NCI-H1930 (cell line): ENCODE measurements at places on chromosomes 7 and 10.

- no peak for DNase-seq
Measured at GRCh38 chr7:154986200-154986945, 16.6 kb downstream of the PAXIP1 start.

- peak; percentile 42 for DNase-seq
Measured at GRCh38 chr7:37287131-37287855, 161.4 kb downstream of the ELMO1 start.

GRCh38 chr10:1609648-1609970 is 127.7 kb downstream of the ADARB2 start:
- DNase-seq = no peak

- no peak for DNase-seq
Measured at GRCh38 chr7:39172137-39172536, 194.4 kb downstream of the POU6F2 start.

- DNase-seq = no peak
Measured at GRCh38 chr7:127154101-127154500, 98.6 kb downstream of the GRM8 start.

DNA sequence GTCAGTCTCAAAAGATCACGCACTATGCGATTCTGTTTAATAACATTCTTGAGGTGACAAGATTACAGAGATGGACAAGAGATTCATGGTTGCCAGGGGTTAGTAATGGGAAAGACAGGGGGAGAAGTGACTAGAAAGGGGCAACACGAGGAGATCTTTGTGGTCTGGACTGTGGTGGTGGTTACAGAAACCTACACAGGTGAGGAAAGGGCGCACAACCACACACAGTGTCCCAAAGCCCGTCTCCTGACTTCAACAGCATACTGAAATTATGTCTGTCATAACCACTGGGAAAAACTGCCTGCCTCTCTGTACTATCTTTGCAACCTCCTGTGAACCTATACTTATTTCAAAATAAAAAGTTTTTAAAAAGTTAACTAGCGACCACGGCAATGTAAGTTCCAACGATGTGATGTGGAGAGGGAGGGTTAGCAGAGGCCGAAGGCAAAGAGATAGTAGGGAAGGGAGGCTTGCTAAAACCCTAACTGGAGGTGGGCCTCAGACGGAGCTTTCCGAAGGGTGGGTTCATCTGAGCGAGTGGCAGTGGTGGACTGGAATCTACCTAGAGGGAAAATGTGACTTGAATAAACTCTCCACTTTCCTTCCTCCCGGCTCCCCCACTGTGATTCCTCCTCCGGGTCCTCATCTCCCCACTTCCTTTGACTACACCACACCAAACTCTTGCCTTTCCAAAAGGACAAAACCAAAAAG is 43.7 kb downstream of the GNA12 start:
- DNase-seq = no peak

- no peak for DNase-seq
Measured at GRCh38 chr7:128299109-128299607, 44.5 kb downstream of the RBM28 start.

- no peak for DNase-seq
Measured at GRCh38 chr10:17181110-17181509, 20.4 kb downstream of the TRDMT1 start.

GRCh38 chr7:129522088-129522970 is 20.0 kb downstream of the SMKR1 start:
- DNase-seq = no peak

DNA sequence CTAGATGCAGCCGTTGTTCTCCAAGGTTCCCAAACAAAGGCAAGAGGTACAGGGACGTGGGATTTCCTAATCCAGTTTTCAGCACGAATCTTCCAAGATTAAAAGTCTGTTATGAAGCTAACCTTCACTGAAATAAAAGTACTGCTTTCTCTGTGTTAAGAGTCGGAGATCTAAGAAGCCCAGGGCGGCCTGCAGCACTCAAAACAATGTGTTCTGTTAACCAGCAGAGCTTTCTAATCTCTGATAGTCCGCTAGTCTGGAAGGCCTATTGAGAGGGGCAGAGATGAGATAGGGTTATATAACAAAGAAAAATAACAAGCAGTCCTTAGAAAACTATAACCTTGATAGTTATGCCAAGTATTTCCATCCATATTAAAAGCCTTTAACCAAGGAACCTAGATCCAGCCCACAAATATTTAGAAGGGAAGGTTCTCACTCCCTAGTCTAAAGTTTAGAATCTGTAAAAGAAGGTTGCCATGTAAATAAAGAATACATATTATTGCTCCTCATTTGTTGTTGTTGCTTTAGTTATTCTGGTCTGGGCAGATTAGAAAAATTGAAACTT is 106.3 kb upstream of the SVIL start:
- no peak for DNase-seq

- DNase-seq = no peak
Measured at GRCh38 chr7:47252675-47253074, 329.2 kb downstream of the TNS3 start.

- no peak for DNase-seq
Measured at GRCh38 chr10:36606234-36606839, 519.1 kb upstream of the ANKRD30A start.
